Left renal cortex interstitium (tissue), 4 donors: ENCODE measurements at places on chromosomes 3 and 15. TPM values are rescaled to one million over a fixed set of nuclear protein-coding genes. Genes with fewer than 3 reads are reported as not detected.

The CLDN1 gene
- 60.1 TPM for polyA plus RNA-seq

DNA sequence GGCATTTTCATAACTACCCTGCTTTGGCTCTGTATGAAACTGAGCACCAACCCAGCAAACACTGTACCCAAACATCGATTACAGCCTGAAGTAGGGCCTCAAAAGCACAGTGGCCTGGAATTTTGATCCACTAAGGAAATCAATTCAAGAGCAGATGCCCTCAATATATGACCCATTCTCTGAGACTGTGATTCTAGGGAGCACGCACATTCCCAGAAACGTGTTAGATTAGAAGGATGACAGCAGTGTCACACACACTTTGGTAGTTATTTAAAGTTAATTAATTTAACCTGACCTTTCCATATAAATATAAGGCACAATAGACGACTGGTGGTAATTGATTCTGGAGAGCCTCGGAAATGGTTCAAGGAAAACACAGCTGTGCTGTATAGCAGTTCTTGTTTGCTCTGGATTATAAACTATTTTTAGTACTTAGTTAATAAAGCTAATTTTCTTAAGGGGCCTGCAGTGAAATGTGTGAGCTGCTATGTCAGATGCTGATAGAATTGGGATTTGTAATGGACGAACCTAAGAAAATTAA lies 126.3 kb upstream of the ZNF385D start:
- DNase-seq = no peak

- no peak for DNase-seq
These were observed 14.1 kb upstream of the TMEM115 start for GRCh38 chr3:50373146-50374051.

DNA sequence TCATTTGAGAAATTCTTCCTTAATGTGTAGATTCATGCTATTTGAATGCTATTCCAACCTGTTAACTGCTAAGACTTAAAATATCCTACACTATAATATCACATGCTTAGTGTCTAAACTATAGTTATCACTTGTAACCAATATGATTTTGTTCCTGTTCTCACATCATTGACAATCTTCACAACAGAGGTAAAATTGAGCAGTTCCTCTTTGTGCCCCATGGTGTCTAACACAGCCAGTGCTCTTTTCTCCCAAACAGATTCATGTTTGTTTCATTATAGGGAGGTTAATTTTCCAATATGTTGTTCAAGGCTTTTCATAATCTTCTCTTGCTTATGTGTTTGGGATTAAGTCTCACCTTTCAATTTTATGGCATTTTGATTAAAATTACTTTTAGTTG lies 591.1 kb downstream of the ZPLD1 start:
- no peak for DNase-seq

GRCh38 chr3:171371354-171371753 lies 88.9 kb downstream of the TNIK start:
- no peak for DNase-seq
